ENCODE measurements at places on chromosomes 16 and 17.

DNA sequence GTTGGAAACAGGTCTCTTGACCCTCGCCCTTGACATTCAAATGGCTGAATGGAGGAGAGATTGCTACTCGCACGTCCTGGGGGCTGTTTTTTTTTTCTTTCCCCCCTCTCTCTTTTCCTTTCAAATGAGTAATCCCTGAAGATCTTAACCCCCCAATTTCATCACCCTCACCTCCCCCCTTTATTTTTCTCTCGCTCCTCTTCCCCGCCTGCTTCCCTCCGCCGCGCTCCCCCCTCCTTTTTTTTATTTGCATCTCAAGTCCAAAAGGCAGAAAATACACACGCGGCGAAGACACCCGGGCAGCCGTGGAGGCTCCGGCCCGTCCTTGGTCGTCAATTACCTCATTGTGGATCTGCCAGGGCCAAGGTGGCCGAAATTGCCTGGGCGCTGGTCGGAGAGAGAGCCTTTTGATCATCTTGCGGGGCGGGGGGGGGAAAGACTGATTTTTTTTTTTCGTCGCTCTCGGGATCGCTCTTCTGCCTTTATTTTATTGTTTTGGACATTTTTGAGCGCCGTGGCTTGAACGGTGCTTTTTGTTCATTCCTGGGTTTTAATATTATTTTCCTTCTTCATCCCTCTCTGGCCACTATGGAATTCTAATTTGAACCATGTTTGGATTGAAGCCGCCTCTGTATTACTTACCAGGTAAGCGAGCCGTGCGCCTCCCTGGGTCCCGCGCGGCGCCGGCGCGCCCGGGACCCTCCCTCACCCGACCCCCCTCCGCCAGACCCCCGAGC, 57.2 kb upstream of the GSE1 start:
- H3K36me3 ChIP-seq = peaks cover 4% of the 10 kb centered on the region
- H3K27me3 ChIP-seq = no peaks in the 10 kb centered on the region
- H3K27ac ChIP-seq = peak overlapping the region; percentile 97
- peak overlapping the region; percentile 97 for H3K4me3 ChIP-seq
- no peak for DNase-seq

- no peaks in the 10 kb centered on the region for H3K27me3 ChIP-seq
- no peak overlapping the region for H3K27ac ChIP-seq
- H3K36me3 ChIP-seq = no peaks in the 10 kb centered on the region
- H3K4me1 ChIP-seq = no peaks in the 10 kb centered on the region
- no peak overlapping the region for H3K4me3 ChIP-seq
- no peak for DNase-seq
Observed at GRCh38 chr16:55842369-55843104, 9.6 kb upstream of the CES1 start.

GRCh38 chr16:84503751-84504395, 586 bp downstream of the MEAK7 start:
- peaks cover 6% of the 10 kb centered on the region for H3K4me1 ChIP-seq
- no peak for DNase-seq
- H3K4me3 ChIP-seq = peak overlapping the region; percentile 77

DNA sequence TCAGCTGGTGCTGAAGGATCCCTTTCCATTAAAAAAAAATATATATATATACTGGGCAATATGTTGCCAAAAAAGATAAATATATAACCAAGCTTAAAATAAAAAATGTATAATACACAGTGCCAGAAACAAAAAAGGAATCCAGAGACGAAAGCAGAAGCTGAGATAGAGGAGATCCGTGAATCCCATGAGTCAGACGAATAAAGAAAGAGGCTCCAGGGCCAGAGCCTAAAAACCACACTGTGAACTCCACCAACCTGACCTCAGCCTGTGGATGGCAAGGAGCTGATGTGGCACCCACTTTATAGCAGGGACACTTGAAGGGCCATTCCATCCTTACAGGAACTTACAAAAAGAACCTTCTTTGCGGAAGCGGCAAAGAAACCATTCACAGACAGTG, 34.8 kb downstream of the PITPNM3 start:
- H3K27me3 ChIP-seq = no peaks in the 10 kb centered on the region
- H3K4me3 ChIP-seq = no peak overlapping the region
- H3K27ac ChIP-seq = no peak overlapping the region
- no peaks in the 10 kb centered on the region for H3K4me1 ChIP-seq

DNA sequence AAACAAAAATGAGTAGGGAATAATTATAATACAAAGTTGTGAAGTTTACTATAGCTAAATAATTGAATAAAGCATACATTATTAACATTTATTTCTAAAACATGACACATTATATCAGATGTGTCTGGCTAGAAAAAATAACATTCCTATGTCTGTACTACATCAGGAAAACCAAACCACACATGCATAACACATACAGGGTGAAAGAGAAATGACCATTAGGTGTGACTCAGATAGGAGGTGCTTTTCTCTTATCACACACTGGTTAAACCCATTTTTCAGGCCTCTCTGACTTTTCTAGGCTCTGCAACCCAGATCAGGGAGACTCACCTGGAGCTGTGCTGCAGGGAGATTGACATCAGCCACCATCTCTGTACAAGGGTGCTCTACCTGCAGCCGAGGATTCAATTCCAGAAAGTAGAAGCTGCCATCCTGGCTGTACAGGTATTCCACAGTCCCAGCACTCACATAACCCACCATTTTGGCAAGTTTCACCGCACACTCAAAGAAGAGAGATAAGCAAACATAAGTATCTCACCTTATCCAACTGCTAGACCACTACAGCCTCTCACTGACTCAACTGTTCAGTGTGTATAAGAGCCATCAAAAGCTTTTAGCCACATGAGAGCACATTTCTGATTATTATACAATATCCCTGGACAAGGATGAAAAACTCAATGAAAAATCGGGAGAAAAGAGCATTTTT, 116.6 kb upstream of the C17orf78 start:
- H3K27me3 ChIP-seq = no peaks in the 10 kb centered on the region
- DNase-seq = no peak
- no peaks in the 10 kb centered on the region for H3K4me1 ChIP-seq
- H3K27ac ChIP-seq = no peak overlapping the region
- H3K4me3 ChIP-seq = no peak overlapping the region

DNA sequence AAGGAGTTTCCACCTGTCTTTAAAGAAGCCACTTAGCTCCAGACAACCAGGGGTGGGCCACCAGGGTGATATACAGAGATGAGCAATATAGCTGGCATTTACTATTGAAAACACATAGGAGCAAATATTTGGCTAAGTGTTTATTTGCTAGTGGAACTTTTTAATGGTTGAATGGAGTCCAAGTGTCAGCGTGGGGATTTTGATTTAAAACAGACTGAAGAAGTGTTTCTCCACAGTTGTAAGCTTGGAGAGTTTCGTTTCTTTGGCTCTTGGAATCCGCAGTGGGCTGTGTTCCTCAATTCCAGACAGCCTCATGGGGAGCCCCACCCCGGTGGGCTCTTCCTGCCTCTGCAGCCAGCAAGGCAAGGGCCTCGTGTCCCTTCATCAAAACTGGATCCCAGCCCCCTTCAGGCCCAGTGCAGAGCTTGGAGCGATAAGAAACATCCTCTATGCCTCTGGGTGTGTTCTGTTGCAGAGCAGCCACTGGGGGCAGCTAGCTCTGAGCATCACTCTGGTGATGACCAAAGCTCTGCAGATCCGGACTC, 36.1 kb downstream of the NOG start:
- H3K4me1 ChIP-seq = no peaks in the 10 kb centered on the region
- no peak for DNase-seq
- no peak overlapping the region for H3K27ac ChIP-seq
- H3K4me3 ChIP-seq = no peak overlapping the region
- H3K27me3 ChIP-seq = no peaks in the 10 kb centered on the region

GRCh38 chr17:27360507-27360906, 66.6 kb downstream of the WSB1 start:
- H3K36me3 ChIP-seq = no peaks in the 10 kb centered on the region
- no peak for DNase-seq
- H3K4me1 ChIP-seq = no peaks in the 10 kb centered on the region
- no peak overlapping the region for H3K4me3 ChIP-seq
- H3K27me3 ChIP-seq = no peaks in the 10 kb centered on the region
- H3K27ac ChIP-seq = no peak overlapping the region

DNA sequence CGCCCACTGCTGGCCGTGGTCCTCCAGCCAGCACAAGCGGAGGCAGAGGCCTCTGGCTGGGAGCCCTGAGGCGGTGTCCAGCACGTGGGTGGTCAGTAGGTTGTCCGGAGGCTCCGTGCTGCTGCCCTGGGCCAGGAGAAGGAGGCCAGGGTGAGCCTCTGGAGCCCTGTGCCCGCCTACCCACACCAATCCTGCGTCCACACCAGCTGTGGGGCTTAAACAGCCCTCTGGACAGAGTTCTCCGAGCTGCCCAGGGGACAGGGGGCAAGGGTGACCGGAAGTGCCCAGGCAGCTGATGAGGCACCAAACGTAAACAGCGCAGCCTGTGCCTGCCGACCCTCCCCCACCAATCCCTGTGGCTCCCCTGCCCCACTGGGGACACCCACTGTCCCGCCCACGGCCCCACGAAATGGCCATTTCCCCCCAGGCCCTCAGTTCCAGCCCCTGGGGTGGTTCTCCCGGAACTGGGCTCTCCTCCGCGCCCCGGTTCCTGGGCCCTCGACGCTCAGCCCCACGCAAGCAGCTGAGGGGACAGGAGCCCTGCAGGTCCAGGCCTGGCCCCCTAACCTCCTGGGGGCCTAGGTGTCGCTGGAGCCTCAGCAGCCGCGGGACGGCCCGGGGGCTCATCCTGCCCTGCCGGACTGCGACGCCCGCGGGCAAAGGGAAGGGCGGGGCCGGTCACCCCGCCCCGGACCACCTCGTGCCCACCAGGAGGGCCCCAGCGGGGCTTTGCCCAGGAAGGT, 27.9 kb upstream of the DBNDD1 start:
- no peak overlapping the region for H3K27ac ChIP-seq
- H3K4me1 ChIP-seq = no peaks in the 10 kb centered on the region
- H3K27me3 ChIP-seq = peaks cover 7% of the 10 kb centered on the region

GRCh38 chr16:66849021-66849420, 4.8 kb downstream of the CA7 start:
- no peaks in the 10 kb centered on the region for H3K36me3 ChIP-seq
- no peaks in the 10 kb centered on the region for H3K4me1 ChIP-seq
- H3K27me3 ChIP-seq = peaks cover 57% of the 10 kb centered on the region
- no peak for DNase-seq
- H3K4me3 ChIP-seq = no peak overlapping the region
- H3K27ac ChIP-seq = no peak overlapping the region

- peaks cover 13% of the 10 kb centered on the region for H3K4me1 ChIP-seq
- DNase-seq = no peak
- peaks cover 42% of the 10 kb centered on the region for H3K36me3 ChIP-seq
- H3K4me3 ChIP-seq = no peak overlapping the region
- no peak overlapping the region for H3K27ac ChIP-seq
Observed at GRCh38 chr16:46970089-46970488, 3.4 kb downstream of the DNAJA2 start.

GRCh38 chr16:9837481-9837880, 344.7 kb downstream of the GRIN2A start:
- no peak for DNase-seq
- no peaks in the 10 kb centered on the region for H3K36me3 ChIP-seq
- H3K4me1 ChIP-seq = no peaks in the 10 kb centered on the region

DNA sequence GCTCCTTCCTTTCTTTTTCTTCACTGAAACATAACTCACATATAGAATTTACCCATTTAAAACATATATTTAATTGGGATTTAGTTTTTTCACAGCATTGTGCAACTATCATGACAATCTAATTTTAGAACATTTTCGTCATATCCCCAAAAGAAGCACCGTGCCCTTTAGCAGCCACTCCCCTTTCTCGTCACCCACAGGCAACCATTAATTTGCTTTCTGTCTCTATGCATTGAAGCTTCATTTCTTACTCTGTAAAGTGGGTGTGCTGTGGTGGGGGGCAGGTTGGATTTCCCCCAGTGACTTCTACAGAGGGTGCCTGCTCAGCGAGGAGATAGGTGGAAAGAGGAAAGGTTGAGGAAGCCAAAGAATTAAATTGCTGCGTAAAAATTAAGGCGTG, 35.8 kb downstream of the MRC2 start:
- no peak overlapping the region for H3K27ac ChIP-seq
- no peaks in the 10 kb centered on the region for H3K27me3 ChIP-seq
- no peaks in the 10 kb centered on the region for H3K4me1 ChIP-seq
- H3K4me3 ChIP-seq = no peak overlapping the region

- peaks cover 37% of the 10 kb centered on the region for H3K36me3 ChIP-seq
- no peak for DNase-seq
- H3K4me3 ChIP-seq = no peak overlapping the region
- peaks cover 6% of the 10 kb centered on the region for H3K27me3 ChIP-seq
Observed at GRCh38 chr16:30004811-30005242, 6.0 kb downstream of the DOC2A start.

DNA sequence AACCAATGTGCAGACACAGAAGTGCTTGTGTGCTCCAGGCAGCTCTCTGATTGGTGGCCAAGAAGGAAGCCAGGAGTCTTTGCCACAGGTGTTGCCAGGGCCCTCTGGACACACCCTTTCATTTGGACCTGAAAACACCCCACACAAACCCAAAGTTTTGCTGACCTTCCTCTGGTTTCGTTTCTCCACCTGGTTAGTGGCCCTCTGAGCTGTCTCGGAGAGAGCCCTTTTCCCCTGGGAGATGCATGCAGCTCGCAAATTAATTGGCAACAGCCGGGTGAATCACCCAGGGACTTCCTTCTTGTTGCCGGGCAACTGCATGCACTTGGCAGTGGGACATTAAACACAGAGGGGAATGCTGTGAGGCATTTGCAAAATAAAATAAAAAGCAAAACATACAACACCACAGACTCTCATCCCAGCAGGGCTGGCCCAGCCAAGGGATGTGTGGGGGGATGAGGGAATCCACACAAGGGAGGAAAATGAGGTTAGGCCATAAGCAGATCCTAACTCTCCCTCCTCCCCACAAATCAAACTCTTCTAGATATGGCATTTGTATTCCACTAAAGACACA, 286.6 kb downstream of the SOX9 start:
- H3K4me3 ChIP-seq = no peak overlapping the region
- H3K36me3 ChIP-seq = no peaks in the 10 kb centered on the region
- DNase-seq = peak; percentile 2
- H3K4me1 ChIP-seq = no peaks in the 10 kb centered on the region
- H3K27ac ChIP-seq = no peak overlapping the region
- no peaks in the 10 kb centered on the region for H3K27me3 ChIP-seq

- H3K4me3 ChIP-seq = no peak overlapping the region
- H3K36me3 ChIP-seq = peaks cover 23% of the 10 kb centered on the region
- peaks cover 36% of the 10 kb centered on the region for H3K4me1 ChIP-seq
- H3K27ac ChIP-seq = no peak overlapping the region
- DNase-seq = no peak
Observed at GRCh38 chr17:42525221-42525620, 10.8 kb upstream of the NAGLU start.

- H3K4me1 ChIP-seq = peaks cover 16% of the 10 kb centered on the region
- H3K27me3 ChIP-seq = peaks cover under 1% of the 10 kb centered on the region
Observed at GRCh38 chr16:87784812-87785211, 19.0 kb upstream of the KLHDC4 start.
